Stimulated activated CD4-positive, alpha-beta T cell treated with anti-CD3 and anti-CD28 coated beads, Interleukin-1b, Interleukin-23, amount 100 ng/mL, for 48 hours (primary cell): ENCODE measurements at places on chromosomes 3 and 15.

DNA sequence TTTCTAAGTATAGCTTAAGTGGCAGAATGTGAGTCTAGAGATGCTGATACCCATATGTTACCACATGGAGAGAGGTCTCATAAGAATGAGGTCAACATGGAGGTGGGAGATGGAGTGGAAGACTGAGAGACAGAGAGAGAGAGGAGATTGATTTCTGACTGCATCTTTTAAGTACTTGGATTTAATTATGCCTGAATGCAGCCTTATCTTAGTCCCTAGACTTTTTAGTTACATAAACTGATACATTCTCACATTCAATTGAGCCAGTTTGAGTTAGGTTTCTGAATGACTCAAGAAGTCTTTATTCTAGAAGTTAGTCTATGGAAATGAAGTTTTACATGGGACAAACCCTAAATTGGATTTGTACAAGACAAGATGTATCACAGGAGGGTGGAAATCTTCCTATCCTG is 58.5 kb upstream of the TNFSF10 start:
- DNase-seq, result no peak

DNA sequence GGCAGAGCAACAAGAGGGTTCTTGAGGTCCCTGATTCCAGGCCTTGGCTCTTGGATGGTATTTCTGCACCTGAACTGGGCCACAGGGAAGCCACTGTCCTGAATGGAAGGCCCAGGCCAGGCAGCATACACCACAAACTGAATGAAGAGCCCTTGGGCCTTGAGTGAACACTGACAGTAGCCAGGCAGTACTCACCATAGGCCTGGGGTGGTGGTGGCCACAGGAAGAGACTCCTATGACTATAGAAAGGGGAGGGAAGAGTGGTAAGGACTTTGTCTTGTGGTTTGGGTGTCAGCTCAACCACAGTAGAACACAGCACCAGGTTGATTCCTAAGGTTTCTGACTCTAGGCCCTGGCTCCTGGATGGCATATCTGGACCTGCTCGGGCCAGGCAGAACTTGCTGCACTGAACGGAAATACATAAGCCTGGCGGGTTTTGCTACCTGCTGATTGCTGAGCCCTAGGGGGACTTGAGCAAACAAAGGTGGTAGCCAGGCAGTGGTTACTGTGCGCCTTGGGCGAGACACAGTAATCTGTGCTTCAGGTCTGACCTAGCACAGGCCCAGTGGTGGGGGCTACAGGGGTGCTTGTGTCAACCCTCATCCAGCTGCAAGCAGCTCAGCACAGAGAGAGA is 241.4 kb downstream of the ISL2 start:
- no peak for DNase-seq

GRCh38 chr15:29312387-29312786 is 42.8 kb upstream of the NSMCE3 start:
- DNase-seq, result no peak

DNA sequence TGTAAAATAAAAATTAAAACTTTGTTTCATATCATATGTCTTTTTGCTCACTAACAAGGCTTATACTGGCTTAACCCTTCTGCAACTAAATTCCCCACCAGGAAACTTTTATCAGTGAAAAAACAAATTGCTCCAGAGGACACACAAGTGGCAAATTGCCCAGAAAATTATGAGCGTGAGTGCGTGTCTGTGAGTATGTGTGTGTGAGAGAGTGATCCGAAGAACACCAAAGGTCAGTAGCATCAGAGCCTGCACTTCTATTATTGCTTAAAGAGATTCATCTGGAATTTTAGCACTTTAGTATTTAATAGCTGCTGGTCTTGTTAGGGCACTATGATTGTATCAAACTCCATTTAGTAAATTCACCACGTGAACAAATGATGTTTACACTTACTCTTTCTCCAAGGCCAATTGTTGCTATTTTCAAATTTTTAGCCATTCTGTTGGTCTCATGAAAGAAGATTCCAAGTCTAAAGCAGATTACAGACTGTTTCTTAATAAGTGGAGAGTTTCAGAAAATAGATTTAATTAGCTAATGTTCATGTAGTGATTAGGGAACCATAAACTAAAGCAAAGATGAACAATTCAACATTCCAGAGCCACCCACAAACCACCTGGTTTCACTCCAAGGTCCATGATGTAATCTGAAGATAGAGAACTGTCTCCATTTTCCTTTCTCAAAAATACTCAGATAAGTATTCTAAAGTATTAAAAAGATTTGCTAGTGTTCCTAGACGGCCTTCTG is 91.1 kb upstream of the IL12A start:
- DNase-seq, result no peak

DNA sequence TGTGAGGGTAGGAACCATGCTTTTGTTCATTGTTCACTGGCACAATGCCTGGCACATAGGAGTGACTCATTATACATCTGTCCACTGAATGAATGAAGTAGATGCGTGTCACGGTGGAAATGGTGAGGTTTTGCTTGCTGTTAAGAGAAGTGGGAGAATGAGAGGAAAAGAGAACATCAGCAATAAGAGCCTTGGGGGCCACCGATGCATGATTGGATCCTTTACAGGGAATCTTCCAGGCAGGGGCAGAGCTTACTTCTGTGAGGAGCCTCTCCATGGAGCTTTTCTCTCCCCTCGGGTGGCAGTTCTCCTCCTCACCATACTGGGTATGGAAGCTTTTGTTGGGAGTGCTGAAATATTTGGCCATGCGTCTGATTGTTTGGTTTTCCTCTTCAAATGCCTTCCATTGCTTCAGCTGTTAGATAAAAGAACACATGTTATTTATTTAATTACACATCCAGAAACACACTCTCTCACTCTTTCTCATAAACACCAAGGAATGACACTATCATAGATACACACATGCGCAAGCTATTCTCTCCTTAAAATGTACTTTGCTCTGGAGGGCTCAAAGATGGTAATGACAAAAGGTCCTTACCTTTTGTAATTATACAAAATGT is 78.9 kb upstream of the GSK3B start:
- DNase-seq, result no peak

DNA sequence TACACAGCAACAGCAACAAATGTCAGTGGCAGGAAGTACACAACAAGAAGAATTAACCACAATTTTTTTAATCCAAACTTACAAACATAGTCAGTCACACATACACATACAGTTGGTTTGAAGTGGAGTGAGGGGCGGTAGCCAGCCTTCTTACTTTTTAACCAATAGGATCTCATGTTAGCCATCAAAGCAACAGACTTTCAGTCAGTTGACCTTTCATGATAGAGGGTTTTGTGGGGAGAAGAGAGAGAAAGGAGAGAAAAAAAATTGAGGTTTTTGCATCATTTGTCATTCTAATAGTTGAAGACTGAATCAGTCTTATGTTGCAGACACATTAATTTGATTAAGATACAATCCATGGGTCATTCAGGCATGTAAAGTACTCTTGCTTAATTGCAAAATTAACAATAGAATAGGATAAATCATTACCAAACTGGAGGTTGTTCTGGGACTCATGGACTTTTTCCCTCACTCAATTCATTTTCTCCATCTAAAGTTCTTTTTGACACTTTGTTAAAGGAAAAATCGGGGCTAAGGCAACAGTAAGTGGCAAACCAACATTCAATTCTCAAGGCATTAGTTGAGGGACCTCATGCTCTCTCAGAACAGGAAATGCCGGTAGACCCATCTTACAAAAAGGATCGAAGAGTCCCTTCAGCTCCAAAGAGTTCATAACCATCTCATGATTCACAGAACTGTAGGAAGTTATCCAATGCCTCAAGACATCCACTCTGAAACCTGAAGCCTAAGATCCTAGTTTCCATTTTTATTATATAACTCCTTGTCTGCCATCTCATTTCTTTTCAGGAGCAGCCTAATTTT is 159.5 kb upstream of the LPP start:
- no peak for DNase-seq

DNA sequence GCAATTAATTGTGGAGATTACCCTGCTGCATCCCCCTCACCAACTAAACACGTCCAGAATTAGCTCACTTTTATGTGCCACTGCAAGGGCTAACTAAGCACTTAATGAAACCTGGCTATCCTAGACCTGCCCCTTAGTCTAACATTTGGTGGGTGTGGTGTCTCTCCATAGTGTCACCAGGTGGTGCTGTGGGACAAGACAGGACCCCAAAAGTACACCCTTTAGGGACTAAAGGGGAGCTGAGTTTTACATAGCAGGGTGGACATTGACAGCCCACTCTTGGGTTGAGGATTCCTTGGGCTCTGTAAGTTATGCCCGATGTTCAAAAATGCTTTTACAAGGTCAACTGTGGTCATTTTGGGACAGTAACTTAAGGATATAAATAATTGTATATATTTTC is 5.7 kb downstream of the DUT start:
- no peak for DNase-seq

GRCh38 chr3:135226057-135226456 is 431.0 kb downstream of the EPHB1 start:
- DNase-seq, result no peak

- DNase-seq, result no peak
Measured at GRCh38 chr3:181493423-181493822, 218.3 kb upstream of the SOX2 start.

DNA sequence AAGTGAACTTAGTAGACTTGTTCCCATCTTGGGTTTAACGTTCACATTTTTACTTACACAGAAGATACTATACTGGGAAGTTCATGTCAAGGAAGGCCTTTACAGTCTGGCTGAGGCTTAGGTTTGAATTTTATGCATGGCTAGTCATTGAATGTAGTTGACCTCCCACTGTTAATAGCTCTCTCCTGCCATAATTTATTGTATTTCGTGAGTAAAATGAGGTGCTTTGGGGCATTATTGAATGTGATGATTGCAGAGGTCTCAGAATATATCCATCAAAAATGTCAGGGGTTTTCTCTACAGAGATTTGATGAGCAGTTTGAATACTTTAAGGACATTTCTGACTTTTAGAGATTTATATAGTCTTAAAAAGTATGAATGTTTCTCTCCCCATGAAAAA is 356.6 kb upstream of the GRM7 start:
- DNase-seq, result no peak

DNA sequence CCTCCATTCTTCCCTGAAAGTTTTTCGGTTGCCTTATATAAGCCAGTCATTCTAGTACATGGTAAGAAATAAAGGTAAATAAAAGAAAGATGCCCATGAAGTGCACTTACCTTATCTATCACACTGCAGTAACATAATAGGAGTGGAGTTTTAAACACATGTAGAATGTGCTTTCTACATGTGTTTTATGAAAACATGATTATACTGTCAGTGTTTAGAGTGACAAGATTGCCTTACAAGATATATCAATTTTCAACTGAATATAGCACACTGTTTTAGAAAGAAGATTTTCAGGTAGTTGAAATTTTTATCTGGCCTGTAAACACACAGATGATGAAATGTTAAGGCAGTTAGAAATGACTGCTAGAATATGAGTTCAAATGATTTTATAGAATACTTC is 219.6 kb downstream of the EPHA3 start:
- no peak for DNase-seq

DNA sequence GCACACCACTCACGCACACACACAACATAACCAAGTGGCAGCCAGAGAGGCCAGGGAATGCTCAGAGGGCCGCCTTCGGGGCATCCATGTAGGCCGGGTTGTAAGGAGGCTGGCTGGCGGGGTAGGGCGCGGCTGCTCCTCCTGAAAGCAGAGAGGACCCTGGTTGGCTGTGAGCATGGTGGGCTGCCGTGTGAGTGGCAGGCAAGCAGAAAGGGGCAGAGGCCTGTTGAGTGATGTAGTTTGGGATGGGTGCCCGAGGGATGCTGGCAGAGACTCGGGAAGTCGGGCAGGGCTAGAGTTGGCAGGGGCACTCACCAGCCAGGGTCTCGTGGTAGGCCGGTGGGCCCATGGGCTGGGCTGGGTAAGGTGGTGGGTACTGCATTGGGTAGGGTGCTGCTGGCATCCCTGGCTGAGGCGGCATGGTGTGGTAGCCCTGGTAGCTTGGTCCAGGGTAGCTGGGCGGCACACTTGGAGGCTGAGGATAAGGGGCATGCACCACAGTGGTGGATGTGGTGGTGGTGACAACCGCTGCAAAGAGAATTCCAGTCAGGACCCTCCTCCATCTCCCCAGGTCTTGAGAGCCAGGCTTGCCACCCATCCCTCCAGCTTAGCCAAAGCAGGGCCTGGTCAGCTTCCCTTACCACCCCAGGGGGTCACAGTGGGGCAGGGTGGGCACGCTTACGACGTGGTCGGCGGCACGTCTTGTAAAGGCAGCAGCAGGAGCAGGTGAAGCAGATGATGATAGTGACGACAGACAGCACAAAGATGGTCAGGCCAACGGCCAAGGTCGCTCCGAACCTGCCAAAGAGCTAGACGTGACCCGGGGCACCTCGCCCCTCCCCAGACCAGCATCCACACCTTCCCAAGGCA is 22.7 kb downstream of the ATRIP start:
- DNase-seq, result no peak

DNA sequence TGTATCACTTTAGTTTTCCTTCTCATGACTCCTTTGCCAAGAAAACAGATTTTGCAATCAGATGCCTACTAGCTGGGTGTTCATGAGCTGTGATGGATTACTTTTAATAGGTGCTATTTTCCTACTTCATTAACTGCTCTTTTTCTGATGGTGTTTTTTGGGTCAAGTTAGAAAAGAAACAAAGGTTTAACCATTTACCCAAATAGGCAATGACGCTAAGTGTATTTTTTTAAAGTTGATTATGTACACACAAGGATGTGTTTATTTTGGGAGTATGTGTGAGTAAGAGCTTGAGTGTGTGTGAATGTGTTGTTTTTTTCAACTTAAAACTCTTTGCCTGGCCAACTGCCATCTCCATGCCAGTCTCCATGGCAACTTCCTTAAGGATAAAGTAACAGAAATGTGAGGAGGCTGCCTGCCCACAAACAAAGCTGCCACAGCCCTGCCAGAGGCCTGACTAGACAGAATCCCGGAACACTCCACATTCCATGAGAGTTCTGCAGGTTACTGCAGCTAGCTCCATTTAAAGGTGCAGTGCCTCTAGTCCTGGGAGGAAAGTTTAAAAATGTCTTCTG is 215.6 kb upstream of the RBMS3 start:
- DNase-seq, result no peak
